ENCODE measurements at places on chromosomes 11 and 22. TPM values are rescaled to one million over a fixed set of nuclear protein-coding genes. Genes with fewer than 3 reads are reported as not detected.

DNA sequence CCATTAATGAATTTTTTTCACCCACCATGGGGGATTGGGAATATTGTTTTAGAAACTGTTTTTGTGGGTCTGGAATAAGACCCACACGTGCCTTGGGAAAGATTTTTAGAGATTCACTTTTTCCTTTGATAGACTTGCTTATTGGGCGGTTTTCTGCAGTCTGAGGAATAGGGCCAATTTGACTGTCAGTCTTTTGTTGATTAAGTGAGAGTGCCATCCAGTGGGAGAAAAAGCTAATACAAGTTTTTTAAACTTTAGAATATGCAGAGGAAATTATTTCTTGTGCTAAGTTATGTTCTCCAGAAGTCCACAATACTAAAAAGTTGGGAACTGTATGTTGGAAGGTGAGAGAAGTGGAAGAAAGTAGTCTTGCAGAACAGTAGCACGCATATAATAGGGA is 56.1 kb downstream of the PRMT3 start:
- DNase-seq = no peak
- no peak overlapping the region for H3K27ac ChIP-seq
- no peaks in the 10 kb centered on the region for H3K36me3 ChIP-seq
- no peak overlapping the region for H3K4me3 ChIP-seq
- H3K27me3 ChIP-seq = no peaks in the 10 kb centered on the region
- H3K4me1 ChIP-seq = no peaks in the 10 kb centered on the region

GRCh38 chr22:25883482-25884033 is 141.6 kb downstream of the MYO18B start:
- peaks cover 3% of the 10 kb centered on the region for H3K36me3 ChIP-seq
- H3K4me1 ChIP-seq = no peaks in the 10 kb centered on the region
- no peak overlapping the region for H3K4me3 ChIP-seq
- no peak overlapping the region for H3K27ac ChIP-seq
- no peaks in the 10 kb centered on the region for H3K27me3 ChIP-seq

Gene B3GAT1
- total RNA-seq = 0.39 TPM

DNA sequence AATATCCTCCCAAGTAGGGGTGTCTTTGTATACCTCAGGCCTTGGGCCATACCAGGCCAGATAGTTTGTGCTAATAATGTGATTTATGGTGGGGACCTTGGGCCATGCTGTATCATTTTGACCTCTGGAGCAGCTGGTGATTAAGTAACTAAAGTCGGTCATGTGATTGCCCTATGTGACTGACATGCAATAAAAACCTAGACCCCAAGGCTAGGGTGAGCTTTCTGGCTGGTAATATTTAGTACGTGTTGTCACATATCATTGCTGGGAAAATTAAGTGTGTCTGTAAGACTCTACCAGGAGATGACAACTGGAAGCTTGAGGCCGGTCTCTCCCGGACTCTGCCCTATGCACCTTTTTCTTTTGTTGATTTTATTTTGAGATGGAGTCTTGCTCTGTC is 12.6 kb upstream of the TFIP11 start:
- no peaks in the 10 kb centered on the region for H3K27me3 ChIP-seq
- H3K4me3 ChIP-seq = no peak overlapping the region

DNA sequence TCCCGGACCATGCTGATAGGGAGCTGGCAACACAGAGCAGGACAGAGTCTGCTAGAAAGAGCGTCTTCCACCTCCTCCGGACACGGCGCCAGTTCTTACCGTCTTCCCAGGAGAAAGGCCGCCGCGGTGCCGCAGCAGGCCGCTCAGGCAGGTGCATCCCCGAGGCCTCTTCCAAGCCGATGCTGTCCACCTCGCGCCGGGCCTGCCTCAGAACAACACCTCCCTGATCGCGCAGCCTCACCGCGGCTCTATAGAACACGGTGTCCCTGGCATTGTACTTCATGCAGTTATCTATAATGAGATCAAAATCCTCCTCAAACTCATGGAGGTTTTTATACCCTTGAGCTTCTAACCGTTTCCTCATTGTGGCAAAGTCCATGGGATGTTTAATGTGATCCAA is 30.0 kb downstream of the BRD1 start:
- H3K4me3 ChIP-seq = no peak overlapping the region
- DNase-seq = no peak
- H3K27ac ChIP-seq = no peak overlapping the region
- no peaks in the 10 kb centered on the region for H3K27me3 ChIP-seq
- no peaks in the 10 kb centered on the region for H3K4me1 ChIP-seq

GRCh38 chr11:88511006-88511405 is 173.5 kb upstream of the CTSC start:
- H3K27me3 ChIP-seq = no peaks in the 10 kb centered on the region
- H3K4me3 ChIP-seq = no peak overlapping the region
- no peak overlapping the region for H3K27ac ChIP-seq
- H3K4me1 ChIP-seq = no peaks in the 10 kb centered on the region

Gene VPS51
- 101 TPM for total RNA-seq

- no peak overlapping the region for H3K27ac ChIP-seq
- no peaks in the 10 kb centered on the region for H3K4me1 ChIP-seq
- DNase-seq = no peak
- no peaks in the 10 kb centered on the region for H3K27me3 ChIP-seq
- H3K4me3 ChIP-seq = no peak overlapping the region
Observed at GRCh38 chr11:24872186-24872585, 375.3 kb downstream of the LUZP2 start.

DNA sequence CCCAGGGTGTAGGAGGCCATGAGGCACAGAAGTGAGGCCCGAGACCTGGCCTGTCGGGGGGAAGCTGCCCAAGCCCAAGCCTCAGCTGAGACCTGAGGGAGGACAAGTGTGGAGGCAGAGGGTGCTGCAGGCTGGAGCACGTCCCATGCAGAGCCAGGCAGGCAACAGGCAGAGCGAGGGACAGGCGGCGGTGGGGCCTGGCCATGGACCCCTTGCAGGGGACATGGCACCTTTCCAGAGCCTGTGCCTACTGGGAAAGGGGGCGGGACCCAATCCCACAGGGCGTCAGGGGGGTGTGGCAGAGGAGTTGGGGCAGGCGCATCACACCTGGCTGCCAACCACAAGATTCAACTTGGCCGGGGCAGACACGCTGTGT is 4.3 kb downstream of the TNNI2 start:
- no peak overlapping the region for H3K4me3 ChIP-seq
- DNase-seq = no peak

DNA sequence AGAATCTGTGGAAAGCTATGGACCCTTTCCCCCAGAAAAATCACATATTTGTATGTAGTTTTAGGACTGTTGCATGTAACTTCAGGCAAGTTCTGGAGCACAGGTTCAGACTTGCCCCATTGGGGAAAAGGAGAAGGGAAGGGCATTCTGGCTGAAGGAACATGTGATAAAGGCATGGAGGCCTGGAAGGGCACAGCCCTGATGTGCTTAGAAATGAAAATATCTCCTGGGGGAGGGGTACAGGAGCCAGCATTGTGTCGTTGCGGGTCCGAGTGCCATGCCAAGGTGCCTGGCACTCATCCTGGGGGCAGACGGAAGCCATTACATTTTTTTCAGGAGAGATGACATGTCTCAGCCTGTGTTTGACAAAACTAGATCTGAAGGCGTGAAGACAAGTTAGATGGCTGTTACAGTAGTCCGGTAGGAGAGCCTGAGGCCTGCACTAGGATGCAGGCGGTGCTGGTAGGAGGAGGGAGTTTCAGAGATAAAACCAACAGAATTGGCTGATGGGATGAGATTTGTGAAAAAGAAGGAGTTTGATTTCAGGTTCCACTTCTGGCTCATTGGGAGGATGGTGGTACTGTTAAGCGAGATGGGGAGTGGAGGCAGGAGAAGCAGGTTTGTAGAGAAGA is 96.9 kb downstream of the TEAD1 start:
- H3K27ac ChIP-seq = no peak overlapping the region
- H3K4me1 ChIP-seq = peaks cover 2% of the 10 kb centered on the region
- H3K4me3 ChIP-seq = no peak overlapping the region
- no peaks in the 10 kb centered on the region for H3K27me3 ChIP-seq
- DNase-seq = no peak

Gene DCDC1
- total RNA-seq = 0.52 TPM

Gene GNB1L
- total RNA-seq = 4.7 TPM

Gene ASCL2
- 0.62 TPM for total RNA-seq

GRCh38 chr11:59429924-59430516 is 3.8 kb upstream of the OR5A2 start:
- H3K4me1 ChIP-seq = no peaks in the 10 kb centered on the region
- no peaks in the 10 kb centered on the region for H3K27me3 ChIP-seq
- no peak overlapping the region for H3K4me3 ChIP-seq
- no peaks in the 10 kb centered on the region for H3K36me3 ChIP-seq
- H3K27ac ChIP-seq = no peak overlapping the region
- DNase-seq = no peak

Gene PKNOX2
- 7.7 TPM for total RNA-seq

DNA sequence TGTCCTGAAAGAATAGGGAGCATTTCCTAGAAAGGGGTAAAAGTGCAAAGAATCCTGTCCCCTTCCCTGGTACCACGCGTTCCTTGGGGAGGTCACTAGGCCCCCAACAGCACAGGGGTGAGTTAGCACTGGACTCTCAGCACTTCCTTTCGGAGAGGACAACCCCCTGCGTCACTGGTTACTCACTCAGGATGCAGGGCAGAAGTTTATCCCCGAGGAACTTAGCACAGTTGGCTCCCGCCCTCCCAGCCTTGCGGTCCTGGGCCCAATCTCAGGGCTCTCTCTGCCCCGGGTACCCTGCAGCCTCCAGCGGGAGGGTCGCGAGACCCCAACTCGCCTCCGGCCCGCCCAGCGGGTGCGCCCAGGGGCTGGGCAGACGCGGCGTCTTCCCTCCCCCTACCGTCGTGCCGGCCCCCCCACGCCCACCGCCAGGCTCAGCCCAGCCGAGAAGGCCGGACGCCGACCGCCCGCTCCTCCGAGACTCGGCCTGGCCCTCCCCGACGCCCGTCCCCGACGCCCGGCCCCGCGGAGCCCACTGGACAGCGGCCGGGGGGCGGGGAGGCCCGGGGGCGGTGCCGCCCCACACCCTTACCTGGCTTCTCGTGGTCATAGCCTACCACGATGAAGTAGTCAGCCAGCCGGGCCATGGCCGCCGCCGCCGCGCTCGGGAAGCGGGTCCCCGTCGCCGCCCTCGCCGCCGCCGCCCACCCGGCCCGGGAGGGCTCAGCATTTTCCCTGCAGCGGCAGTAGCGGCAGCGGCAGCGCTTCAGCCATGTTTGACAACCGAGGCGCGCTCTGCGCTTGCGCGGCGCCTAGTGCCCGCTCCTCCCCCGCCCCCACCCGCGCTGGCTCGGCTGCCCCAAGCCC is at the start of gene SBF2:
SBF2 (minus strand) TSS at position 797 of the 867 bp plus-strand sequence; CDS start at position 647, 150 bp downstream.
- no peaks in the 10 kb centered on the region for H3K27me3 ChIP-seq
- DNase-seq = peak; percentile 90
- H3K27ac ChIP-seq = peak within 1 kb of the TSS; percentile 94

- H3K36me3 ChIP-seq = no peaks in the 10 kb centered on the region
- no peak overlapping the region for H3K27ac ChIP-seq
- H3K27me3 ChIP-seq = no peaks in the 10 kb centered on the region
- no peak overlapping the region for H3K4me3 ChIP-seq
- no peak for DNase-seq
- H3K4me1 ChIP-seq = no peaks in the 10 kb centered on the region
Observed at GRCh38 chr22:42300259-42301076, 30.0 kb upstream of the TCF20 start.

- no peak overlapping the region for H3K27ac ChIP-seq
- H3K4me3 ChIP-seq = peak overlapping the region; percentile 54
- DNase-seq = peak; percentile 85
Observed at GRCh38 chr11:119584193-119585042, 144.6 kb downstream of the NECTIN1 start.

- H3K36me3 ChIP-seq = no peaks in the 10 kb centered on the region
- H3K27ac ChIP-seq = no peak overlapping the region
- H3K27me3 ChIP-seq = no peaks in the 10 kb centered on the region
- no peak overlapping the region for H3K4me3 ChIP-seq
- peaks cover 4% of the 10 kb centered on the region for H3K4me1 ChIP-seq
- no peak for DNase-seq
Observed at GRCh38 chr11:83682611-83682973, 396.4 kb upstream of the CCDC90B start.

DNA sequence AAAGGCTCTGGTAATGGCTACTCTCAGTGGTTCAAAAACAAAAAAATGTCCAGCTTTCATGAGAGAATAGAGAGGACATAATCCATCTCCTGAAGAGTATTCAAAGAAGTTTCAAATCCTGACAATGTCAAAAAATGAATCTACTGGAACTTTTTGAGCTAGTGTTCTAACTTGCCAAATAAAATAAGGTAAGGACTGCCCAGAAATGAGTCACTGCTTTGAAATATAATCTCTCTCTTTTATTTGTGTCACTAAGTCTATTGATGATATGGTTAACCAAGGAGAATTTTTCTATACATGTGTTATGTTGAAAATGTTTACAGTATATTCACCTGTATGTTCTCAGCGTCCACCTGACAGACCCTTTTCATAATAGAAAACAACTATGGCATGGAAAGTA is 3.4 kb downstream of the GUCY1A2 start:
- no peaks in the 10 kb centered on the region for H3K4me1 ChIP-seq
- H3K4me3 ChIP-seq = no peak overlapping the region
- H3K27ac ChIP-seq = no peak overlapping the region
- no peak for DNase-seq

Gene PATE2
- not detected for total RNA-seq

DNA sequence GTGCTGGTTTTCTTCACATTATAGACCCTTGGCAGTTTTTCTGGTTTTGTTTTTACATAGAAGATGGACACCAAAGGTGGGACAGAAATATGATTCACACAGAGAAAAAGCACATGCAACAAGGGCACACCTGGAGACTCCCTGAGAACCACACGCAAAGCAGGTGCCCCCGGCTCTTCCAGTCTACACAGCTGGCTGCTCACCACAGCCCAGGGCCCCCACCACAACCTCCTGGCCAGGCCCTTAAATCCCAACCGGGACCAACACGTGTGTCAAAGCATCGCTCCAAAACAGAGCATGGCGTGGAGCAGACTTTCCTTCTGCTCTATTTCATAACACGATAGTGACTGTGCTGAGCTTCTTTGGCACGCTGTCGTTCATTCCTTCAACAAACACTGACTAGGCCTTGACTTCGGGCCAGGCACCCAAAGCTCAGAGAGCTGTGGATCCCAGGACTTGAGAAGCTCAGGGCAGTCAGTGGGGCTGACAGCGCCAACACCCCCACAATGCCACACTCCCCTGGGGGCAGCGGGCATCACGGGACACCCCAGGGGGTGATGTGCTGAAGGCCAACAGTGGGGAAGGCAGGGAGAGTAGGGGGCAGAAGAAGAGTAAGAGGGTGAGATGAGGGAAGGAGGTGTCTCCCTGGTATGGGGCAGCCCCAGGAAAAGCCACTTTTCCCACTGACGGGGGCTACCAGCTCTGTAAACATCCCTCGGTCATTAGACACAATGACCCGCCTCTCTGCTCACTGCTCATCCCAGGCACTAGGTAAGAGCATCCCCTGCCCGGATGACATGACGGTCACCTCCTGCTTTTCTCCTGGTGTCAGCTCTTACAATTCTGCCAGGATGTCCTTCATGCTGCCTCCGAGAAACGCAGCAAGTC is 26.0 kb downstream of the CELSR1 start:
- H3K4me3 ChIP-seq = no peak overlapping the region
- no peak overlapping the region for H3K27ac ChIP-seq
- H3K36me3 ChIP-seq = no peaks in the 10 kb centered on the region
- no peak for DNase-seq

Gene KRTAP5-1
- total RNA-seq = not detected

Gene CBLIF
- not detected for total RNA-seq

Gene ARHGEF17
- total RNA-seq = 159 TPM

Gene RIMBP3B
- total RNA-seq = not detected
